ENCODE measurements at places on chromosomes 13 and 19.

DNA sequence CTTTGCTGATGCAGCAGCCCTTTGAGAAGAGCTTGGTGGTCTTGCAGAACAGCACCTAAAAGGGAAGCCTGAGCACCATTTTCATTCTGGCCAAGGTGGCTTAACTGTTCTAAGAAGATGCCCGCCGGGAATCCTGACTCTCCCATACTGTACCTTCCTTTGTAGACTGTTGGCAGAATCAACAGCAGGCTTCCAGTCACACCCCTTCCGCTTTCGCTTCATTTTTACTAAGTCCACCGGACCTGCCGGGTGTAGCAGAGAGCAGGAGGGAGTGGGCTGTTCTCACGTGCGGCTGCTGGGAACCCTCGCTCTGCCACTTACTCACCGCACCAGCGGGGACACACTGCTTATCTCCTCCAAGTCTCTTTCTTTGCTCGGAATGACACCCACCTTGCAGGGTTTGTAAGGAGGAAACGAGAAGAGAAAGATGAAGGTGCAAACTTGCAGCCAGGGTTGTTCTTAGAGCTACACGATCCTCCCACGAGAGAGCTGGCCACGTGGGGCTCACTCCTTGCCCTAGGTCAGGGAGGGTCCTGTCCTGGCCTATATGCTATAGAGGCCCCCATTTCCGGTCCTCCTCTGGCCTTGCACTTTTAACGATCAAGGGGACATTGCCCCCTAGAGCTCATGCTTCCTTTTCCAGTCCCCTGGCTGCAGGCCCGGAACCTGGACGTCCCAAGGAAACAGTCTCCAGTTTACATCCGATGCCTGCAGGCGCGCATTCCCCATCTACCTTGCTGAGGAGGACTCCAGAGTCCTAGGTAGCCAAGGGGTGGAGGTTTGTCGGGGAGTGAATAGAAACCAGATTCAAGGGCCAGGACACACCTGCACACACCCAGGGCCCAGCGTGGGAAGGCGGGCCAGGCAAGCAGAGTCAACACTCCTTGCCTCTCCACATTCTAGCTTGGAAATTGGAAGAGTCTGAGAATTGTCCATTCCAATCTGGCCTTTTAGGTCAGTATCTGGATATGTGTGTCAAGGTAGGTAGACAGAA, 453.6 kb downstream of the IRS2 start:
- no peak for DNase-seq

GRCh38 chr13:74133657-74134201, 475 bp downstream of the KLF12 start:
- DNase-seq, result peak; percentile 17

DNA sequence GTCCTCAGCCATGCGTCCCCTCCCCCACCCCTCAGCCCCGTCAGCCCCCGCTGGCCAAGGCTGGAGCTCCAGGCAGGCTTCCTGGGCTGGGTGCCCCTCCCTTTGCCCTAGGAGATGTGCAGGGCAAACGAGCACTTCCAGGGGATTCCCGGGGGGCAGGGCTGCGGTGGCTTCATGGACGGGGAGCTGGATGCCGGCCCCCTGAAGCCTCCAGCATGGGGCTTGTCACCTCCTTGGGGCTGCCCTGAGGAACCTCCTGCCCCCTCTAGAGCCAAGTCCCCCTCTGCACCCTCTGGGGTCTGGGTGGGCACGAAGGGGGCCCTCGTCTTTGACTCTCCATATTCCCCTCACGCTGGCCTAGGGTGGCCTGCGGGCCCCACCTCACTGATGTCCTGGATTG, 25.4 kb upstream of the SLC7A10 start:
- DNase-seq, result no peak

- DNase-seq, result no peak
These were observed 754.3 kb upstream of the ARGLU1 start for GRCh38 chr13:107322228-107322627.

DNA sequence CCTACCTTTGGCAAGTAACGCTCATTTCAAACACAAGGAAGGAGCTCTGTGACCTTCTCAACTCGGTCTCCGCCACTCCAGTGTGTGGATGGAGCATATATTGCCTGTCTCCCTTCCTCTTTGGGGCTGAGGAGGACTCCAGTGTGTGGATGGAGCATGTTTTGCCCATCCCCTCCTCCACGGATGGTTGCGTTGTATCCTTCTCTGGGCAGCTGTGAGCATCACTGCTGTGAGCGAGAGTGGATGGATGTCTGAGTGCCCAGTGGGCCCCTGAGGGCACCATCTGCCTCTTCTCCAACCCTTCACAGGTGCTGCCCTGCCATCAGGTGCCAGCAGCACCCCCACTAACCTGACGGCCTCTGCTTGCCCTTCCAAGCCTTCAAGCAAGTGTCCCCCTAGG, 186.2 kb downstream of the TEX29 start:
- no peak for DNase-seq

GRCh38 chr19:1360818-1361461, 22.8 kb upstream of the NDUFS7 start:
- DNase-seq, result no peak

Data from RPMI8226 (cell line).